ENCODE measurements at places on chromosomes 11 and 22. TPM values are rescaled to one million over a fixed set of nuclear protein-coding genes. Genes with fewer than 3 reads are reported as not detected.

DNA sequence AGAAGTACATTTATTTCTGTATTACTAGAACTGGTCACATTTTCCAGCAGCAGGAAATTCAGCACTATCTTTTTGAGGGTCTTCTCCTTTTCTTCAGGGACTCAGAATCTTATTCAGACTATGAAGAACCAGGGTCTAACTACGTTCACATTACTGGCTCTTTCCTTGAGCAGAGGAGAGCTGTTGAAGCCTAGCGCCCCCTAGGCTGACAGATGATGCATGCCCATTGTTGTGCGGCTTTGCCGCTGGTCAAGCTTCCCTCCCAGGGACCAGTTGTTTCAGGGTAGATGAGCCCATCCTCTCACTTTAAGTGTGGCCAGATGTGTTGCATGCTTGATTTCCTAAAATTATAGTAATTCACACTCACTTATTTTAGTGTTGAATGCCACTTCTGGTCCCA, 168.2 kb upstream of the PDGFD start:
- no peaks in the 10 kb centered on the region for H3K27me3 ChIP-seq
- no peak overlapping the region for H3K27ac ChIP-seq
- no peak for DNase-seq
- no peak overlapping the region for H3K4me3 ChIP-seq
- H3K4me1 ChIP-seq = no peaks in the 10 kb centered on the region
- H3K36me3 ChIP-seq = no peaks in the 10 kb centered on the region

DNA sequence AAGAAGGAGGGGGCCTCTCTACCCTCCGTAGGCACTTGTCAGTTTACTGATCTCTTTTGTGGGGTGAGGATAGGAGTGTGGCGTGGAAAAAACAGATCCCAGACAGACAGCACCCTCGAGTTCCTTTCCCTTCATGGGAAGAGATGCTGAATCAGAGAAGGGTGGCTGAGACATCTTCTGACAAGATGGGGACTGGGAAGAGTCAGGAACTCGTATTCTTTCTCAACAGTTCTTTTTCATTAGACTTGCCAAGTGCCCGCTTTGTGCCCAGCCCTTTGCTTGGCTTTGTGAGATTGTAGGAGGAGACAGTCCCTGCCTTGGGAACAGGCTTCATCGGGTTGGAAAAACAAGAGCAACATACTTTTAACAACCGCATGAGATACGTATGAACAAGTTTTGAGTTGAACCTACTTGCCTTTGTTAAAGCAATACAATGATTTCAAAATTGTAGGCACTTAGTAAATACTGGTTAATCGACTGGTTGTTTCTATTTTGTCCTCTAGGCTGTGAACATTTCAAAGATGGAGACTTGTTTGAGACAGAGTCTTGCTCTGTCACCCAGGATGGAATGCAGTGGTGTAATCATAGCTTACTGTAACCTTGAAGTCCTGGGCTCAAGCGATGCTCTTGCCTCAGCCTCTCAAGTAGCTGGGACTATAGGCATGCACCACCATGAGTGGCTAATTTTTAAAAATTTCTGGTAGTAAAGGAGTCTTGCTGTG, 1.1 kb downstream of the RRM1 start:
- DNase-seq = no peak
- H3K36me3 ChIP-seq = peaks cover 71% of the 10 kb centered on the region
- H3K27ac ChIP-seq = peak overlapping the region; percentile 97
- H3K4me1 ChIP-seq = peaks cover 78% of the 10 kb centered on the region
- H3K27me3 ChIP-seq = no peaks in the 10 kb centered on the region

DNA sequence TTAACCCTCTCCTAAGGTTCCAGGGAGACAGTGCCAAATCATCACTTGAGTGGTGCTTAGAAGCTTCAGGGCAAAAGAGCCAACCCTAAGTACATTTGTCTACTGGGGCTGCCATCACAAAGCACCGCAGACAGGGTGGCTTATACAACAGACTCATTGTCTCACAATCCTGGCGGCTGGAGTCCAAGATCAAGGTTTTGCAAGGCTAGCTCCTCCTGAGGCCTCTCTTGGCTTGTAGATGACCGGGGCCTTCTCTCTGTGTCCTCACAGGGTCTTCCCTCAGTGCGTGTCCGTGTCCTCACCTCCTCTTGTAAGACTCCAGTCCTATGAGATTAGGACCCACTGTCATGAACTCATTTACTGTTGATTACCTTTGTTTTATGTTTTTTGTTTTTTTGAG, 34.1 kb upstream of the CD81 start:
- H3K27ac ChIP-seq = no peak overlapping the region
- no peaks in the 10 kb centered on the region for H3K36me3 ChIP-seq
- H3K4me3 ChIP-seq = no peak overlapping the region
- peaks cover 10% of the 10 kb centered on the region for H3K27me3 ChIP-seq

Gene LDHA
- 949 TPM for total RNA-seq

Gene TMEM121B
- not detected for total RNA-seq

Gene FAM83F
- not detected for total RNA-seq

GRCh38 chr22:50031189-50032091, 18.9 kb upstream of the IL17REL start:
- H3K36me3 ChIP-seq = no peaks in the 10 kb centered on the region
- no peak overlapping the region for H3K4me3 ChIP-seq
- no peak overlapping the region for H3K27ac ChIP-seq
- H3K4me1 ChIP-seq = peaks cover 24% of the 10 kb centered on the region
- peaks cover 9% of the 10 kb centered on the region for H3K27me3 ChIP-seq

GRCh38 chr11:124834526-124835180, 30.6 kb upstream of the ROBO3 start:
- H3K27me3 ChIP-seq = peaks cover 34% of the 10 kb centered on the region
- peaks cover 18% of the 10 kb centered on the region for H3K4me1 ChIP-seq
- H3K36me3 ChIP-seq = no peaks in the 10 kb centered on the region

GRCh38 chr11:1988667-1989317, 8.8 kb downstream of the H19 start:
- H3K4me1 ChIP-seq = no peaks in the 10 kb centered on the region
- no peaks in the 10 kb centered on the region for H3K36me3 ChIP-seq
- no peak for DNase-seq
- no peak overlapping the region for H3K4me3 ChIP-seq
- H3K27ac ChIP-seq = no peak overlapping the region
- H3K27me3 ChIP-seq = no peaks in the 10 kb centered on the region

DNA sequence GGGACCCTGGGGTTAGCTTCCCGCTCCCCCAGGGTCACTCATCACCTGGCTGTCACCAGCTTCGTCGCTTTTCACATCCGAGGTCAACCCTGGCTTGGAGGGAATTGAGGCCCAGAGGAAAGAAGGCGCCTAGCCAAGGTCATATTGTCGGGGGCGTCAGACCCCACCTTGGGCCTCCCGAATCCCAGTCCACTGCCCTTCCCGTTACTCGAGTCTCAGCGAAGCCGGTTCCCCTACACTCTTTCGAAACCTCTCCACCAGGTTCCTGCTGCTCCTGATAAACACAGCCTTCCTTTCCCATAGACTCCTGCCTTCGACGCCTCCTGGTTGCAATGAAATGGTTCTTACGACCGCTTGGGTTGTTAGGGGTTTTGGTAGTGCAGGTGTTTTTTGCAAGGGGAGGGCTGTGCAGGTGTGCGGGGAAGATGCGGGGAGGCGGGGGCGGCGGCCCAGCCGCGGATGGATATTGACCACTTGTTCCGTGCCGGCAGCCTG, 642 bp downstream of the NAA40 start:
- no peaks in the 10 kb centered on the region for H3K27me3 ChIP-seq
- peak overlapping the region; percentile 64 for H3K27ac ChIP-seq
- DNase-seq = no peak
- H3K4me3 ChIP-seq = peak overlapping the region; percentile 81

DNA sequence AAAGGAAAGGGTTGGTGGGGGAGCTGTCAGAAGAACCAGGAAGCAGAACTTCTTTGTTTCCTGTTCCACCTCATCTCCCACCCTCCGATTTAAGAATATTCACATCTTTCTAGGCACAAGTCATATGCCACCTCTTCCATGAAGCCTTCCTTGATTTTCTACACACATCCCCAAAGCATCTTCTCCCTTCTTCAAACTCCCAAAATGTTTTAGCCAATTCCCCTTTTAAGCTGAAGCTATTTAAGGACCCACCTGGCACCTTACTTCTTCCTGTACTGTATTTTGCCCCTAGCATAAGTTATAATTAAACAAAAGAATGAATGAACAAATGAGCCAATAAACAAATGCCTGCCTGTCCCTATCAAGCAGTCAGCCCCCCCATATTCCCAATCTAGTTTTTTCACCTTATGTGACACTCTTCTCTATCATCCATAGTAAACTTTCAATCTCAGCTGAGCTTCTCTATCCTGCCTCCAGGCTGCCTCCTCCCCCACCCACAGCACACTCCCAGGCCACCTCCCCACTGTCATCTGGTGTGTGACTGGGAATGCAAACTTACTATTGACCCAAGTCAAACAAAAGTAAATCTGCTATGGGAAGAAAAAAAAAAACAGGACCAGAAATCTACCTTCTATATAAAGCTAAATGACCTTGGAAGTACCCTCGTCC, 3.9 kb downstream of the TNKS1BP1 start:
- H3K4me1 ChIP-seq = peaks cover 21% of the 10 kb centered on the region
- H3K27ac ChIP-seq = no peak overlapping the region
- H3K36me3 ChIP-seq = peaks cover 6% of the 10 kb centered on the region
- no peak overlapping the region for H3K4me3 ChIP-seq
- no peaks in the 10 kb centered on the region for H3K27me3 ChIP-seq
- DNase-seq = no peak

DNA sequence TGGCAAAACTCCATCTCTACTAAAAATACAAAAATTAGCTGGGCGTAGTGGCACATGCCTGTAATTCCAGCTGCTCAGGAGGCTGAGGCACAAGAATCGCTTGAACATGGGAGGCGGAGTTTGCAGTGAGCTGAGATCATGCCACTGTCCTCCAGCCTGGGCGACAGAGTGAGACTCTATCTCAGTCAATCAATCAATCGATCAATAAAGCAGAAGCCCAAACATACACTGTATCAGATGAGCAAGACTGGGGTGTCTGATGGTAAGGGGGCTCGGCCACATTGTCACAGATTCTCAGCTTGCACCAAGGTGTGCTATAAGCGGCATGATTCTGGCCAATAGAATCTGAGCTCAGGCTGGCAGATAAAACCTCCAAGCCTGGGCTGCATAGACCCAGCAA, 261.1 kb downstream of the BUD13 start:
- no peak for DNase-seq
- no peak overlapping the region for H3K27ac ChIP-seq
- H3K4me3 ChIP-seq = no peak overlapping the region
- no peaks in the 10 kb centered on the region for H3K4me1 ChIP-seq

Gene CD3E
- total RNA-seq = 639 TPM

Gene OR10D3
- not detected for total RNA-seq

DNA sequence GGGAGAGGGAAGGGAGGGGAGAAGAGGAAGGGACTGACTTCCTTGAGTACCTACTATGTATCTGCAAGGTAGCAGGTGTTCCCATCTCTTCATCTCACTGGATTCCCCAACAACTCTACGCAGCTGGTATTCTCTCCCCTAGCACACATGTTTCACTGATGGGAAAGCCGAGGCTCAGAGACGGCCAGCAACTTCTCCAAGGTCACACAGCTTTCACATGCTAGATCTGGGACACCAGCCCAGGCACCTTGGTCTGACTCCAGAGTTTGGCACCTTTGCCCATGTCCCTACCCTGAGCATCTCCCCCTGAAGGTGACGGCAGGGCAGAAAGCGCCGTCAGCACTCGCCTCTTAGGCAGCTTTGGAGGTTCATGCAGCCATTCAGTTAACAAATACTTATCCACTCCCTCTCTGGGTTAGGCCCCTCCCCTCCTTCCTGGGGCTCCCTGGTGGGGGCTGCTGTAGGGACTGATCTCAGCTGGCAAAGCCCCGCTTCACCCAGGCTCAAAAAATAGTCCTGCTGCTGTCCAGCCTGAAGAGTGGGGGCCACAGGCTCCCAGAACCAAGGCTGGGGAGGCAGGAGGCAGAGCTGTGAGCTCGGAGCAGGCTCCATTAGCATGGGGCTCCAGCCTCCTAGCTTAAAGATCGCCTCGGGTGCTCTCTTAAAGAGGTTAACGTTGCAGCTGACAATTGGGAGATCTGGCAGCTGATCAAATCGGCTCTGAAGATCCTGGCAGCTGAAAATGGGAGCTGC, 79.4 kb downstream of the IGLL1 start:
- no peaks in the 10 kb centered on the region for H3K27me3 ChIP-seq
- no peak overlapping the region for H3K4me3 ChIP-seq
- DNase-seq = no peak

GRCh38 chr22:30922151-30922611, 46.4 kb downstream of the MORC2 start:
- DNase-seq = peak; percentile 82
- peak overlapping the region; percentile 72 for H3K27ac ChIP-seq
- H3K36me3 ChIP-seq = peaks cover 22% of the 10 kb centered on the region

- no peaks in the 10 kb centered on the region for H3K36me3 ChIP-seq
- DNase-seq = no peak
- H3K27me3 ChIP-seq = no peaks in the 10 kb centered on the region
- H3K27ac ChIP-seq = no peak overlapping the region
Observed at GRCh38 chr11:15929371-15929901, 426.9 kb downstream of the SOX6 start.

- H3K27ac ChIP-seq = no peak overlapping the region
- no peak for DNase-seq
- peaks cover 3% of the 10 kb centered on the region for H3K27me3 ChIP-seq
- H3K4me1 ChIP-seq = no peaks in the 10 kb centered on the region
- H3K36me3 ChIP-seq = no peaks in the 10 kb centered on the region
Observed at GRCh38 chr11:134925432-134925831, 513.4 kb upstream of the B3GAT1 start.
